Thoracic aorta (tissue), 2 donors: ENCODE measurements at places on chromosomes 4 and X.

DNA sequence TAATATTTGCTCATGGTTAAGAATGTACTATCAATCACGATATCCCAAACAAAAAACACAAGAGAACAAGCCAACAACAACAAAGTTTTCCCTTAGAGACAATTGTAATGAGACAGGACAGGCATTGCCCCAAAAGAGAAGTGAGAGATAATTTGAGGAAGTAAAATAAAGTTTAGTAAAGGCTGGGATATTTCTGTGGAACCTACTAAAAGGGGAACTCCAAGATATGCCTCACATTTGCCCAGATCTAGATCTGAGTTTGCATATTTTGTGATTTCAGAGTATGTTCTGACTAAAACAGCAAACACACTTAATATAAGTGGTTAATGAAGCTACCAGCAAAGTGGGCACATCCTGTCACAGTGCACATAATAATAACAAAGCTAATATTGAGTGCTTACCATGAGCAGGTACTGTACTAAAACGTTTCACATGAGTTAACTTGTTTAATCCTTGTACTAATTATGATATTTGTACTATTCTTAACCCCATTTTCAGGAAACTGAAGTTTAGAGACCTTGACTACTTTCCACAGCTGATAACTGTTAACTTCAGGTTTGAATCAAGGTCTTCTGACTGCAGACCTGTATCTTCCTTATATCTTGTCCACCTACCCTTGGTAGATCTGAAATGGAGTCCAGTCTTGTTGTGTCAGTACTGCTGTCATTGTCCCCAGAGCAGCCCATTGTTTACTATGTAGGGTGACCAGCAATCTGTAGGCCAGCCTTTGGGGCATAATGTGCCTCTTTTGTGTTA is 26.0 kb upstream of the BMP2K start:
- no peak for DNase-seq

GRCh38 chr4:177574446-177574845 is 132.2 kb upstream of the AGA start:
- DNase-seq, result no peak

- no peak for DNase-seq
Observed at GRCh38 chr4:10579648-10580047, 104.9 kb downstream of the CLNK start.

DNA sequence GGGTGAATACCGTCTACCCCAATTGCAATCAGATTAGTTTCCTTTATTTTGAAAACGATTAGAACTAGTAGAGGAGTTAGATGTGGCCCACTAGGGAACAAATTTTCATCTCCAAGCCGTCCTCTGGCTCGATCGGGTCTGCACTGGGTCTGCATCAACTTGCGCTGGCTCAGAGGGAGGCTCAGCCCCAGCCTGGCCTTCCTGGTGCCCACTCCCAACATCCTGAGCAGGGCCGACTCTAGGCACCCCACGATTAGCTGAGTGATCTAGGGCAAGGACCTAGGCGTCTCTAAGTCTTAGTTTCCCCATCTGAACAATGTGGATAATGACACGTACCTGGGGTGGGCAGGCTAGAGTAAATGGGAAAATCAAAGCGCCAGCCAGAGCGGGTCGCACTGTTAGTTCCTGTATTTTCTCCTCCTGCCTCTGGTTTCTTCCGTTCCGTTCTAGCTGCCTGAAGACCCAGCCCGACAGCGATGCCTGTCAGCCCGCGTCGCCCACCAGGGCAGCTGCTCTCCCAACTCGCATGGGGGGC is 7.7 kb upstream of the HAND2 start:
- DNase-seq, result no peak

DNA sequence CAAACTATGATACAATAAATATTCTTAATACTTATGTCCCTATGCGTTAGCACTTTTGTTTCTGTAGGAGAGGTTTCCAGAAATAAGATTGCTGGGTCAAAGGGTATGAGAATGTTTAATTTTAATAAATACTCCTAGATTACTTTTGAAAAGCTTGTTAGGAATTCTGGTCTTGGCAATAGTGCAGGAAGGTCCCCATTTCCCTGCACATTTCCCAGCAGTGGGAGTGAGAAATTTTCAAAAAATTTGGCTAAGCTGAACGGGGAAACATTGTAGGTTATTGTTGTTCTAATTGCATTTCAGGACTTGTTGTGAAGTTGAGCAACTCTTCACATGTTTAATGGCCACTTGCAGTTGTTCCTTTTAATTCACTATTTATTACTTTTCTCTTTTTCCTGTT is 27.1 kb downstream of the IGFBP7 start:
- no peak for DNase-seq

- DNase-seq, result no peak
Observed at GRCh38 chr4:184313058-184313581, 95.4 kb upstream of the ENPP6 start.

- DNase-seq, result no peak
Observed at GRCh38 chr4:140704964-140705363, 51.2 kb downstream of the TBC1D9 start.

DNA sequence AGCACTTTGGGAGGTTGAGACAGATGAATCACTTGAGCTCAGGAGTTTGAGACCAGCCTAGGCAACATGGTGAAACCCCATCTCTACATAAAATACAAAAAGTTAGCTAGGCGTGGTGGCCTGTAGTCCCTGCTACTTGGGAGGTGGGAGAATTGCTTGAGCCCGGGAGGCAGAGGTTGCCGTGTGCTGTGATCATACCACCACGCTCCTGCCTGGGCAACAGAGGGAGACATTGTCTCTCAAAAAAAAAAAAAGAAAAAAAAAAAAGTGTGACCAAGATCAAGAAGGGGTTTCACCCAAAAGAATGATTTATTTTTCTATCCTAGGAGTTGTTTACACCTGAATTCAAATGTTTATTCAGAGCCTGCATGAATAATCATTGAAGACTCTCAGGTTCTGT is 572.4 kb upstream of the GALNT7 start:
- no peak for DNase-seq

GRCh38 chr4:163744861-163745260 is 250.4 kb downstream of the TMA16 start:
- no peak for DNase-seq

GRCh38 chrX:47446971-47447370 is 36.1 kb downstream of the ZNF41 start:
- DNase-seq, result no peak

DNA sequence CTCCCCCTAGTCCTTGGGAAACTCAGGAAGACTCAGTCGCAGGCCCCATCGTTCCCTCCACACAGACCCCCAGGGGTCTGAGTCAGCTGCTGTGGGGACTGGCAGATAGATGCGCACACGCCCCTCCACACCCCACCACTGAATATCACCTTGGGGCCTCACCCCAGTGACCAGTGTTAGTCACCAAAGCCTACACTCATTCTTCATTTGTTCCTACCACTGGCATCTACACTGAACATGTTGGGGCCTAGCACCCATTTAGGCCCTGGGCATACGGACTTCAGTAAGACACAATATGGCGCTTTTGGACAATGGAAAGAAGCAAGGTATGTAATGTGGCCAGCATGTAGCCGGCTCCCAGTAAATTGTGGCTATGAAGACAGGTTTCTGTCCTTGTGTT is 154.1 kb upstream of the PJA1 start:
- no peak for DNase-seq

DNA sequence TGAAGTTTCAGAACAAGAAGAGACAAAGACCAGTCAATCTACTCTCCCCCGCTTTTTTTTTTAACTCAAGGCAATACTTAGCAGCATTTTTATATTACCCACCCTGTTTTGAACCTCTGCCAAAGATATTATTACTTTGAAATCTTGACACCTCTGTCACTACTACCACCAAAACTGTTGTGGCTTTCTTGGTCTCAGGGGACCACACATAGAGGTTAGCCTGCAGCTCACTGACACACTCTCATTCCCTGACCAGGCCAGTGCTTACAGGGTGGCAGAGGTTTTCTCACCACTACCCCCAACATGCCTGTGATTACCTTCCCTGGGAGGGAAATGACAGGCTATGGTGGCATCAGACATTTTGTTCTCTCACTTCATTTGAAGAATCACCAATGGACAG is 137.4 kb upstream of the STIM2 start:
- DNase-seq, result no peak

DNA sequence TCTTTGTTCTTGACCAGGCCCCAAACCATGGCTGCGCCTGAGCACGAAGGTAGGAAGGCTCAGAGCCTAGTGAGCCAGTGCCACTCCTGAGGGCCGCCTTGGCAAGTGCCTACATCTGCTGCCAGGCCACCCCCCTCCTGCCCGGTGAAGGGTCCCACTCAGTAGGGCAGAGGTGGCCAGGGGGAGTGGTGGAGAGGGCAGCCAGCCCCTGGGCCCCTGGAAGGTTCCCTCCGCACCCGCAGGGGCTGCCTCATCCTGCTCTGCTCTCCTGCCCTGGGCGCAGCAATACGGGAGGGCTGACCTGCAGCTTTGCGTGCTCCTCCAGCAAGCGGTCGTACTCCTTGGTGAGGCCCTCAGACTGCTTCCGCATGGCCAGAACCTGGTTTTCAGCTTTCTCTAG is 14.0 kb downstream of the SLC6A8 start:
- DNase-seq, result no peak

DNA sequence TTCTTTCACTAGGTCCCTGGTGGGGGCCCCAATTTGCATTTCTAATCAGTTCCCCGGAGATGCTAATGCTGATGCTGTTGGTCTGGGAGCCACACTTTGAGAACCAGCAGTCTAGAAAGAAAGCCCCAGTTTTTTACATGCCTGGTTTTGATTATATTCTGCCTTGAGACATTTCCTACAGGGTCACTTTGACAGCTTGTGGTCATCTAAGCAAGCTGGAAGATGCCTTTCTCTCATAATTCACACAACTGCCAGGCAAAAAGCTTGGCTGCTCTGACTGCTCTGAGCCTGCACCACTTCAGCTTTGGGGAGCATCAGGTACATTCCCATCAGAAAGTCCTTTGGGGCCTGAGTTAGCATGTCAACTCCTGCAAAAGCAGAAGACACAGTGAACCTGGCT is 5.9 kb upstream of the PLAC1 start:
- DNase-seq, result no peak

GRCh38 chr4:154313004-154313585 is 178.5 kb downstream of the DCHS2 start:
- DNase-seq, result no peak

DNA sequence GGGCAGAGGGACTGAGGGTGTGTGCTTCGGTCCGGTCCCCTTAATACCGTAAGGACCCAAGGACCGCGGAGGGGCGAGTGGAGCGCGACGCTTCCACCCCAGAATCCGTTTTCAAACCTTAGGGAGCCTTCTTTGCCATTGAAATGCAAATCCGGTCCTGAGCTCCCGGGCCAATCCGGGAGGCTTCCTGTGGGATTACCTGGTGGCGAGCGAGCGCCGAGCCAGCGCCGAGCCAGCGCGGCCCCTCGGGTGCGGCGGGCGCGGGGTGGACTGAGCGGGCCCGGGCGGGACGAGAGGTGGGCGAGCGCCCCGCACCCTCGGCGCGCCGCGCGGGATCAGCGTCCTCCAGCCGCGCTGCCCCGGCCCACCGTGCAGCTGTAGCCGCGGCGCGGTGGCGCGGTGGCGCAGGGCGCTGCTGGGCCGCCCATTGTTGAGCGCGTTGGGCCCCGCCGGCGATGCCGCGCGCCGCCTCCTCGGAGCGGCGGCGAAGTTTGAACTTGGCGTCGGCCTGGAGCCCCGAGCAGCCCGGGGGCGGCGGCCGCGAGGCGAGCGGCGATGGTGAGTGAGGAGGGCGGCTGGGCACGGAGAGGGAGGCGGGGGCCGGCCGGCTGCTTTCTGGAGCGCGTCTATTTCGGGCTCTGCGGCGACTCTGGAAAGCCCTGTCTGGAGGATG is 208.7 kb downstream of the SOWAHB start:
- DNase-seq, result no peak

DNA sequence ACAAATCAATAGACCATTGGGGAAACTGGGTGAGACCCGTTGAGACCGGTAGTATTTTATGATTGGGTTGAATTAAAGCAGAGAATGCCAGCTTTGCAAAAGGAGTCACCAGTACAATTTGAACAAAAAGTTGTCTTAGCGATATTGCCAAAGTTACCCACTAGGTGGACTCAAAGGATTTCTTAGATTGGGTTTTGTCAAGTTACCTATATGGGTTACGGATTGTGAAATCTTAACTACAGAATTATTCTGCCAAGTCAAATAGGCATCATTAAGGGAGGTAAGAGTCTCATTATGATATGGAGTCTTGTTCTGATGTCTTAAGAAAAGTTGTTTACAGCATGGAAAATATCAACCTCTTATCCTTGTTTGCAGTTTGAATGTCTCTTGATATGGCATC is 15.0 kb upstream of the CT47A1 start:
- DNase-seq, result no peak

DNA sequence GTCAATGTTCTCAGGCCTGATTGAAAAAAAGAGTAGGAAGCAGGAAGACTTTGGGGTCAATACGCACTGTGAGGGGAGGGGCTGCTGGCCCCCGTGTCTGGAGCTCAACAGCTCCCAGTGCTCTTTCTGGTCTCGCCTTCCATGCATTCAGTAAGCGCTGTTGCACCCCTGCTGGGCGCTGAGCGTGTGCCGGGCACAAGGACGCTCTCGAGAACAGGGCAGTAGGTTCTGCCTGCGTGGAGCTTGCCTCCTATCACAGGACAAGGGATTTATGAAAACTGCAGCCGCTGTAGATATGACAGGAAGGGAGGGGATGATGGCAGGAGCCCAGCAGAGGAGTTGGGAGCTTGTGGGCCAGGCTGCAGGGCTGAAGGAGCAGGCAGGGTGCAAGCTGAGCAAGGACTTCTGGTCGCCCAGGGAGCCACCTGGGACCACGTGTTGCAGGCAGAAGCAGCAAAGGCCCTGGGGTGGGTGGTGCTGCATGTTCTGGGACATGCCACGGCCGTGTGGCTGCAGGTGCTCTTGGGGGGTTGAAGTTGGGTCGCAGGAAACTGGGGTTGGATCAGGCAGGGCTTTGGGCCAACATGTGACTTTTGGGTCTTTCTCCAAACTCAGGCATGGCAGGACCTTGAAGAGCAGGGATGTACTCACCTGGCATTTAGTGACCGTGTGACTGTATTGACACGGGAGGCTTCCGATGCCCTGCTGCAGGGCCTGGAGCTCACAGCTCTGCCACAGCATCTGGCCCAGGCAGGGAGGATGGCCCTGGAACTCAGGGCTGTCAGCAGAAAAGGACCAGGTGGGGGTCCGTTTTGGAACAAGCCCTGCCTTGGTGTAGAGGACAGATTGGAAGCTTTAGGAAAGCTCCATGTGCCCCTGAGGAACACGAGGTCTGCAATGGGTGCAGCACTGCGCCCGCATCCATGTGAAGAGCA is 97.9 kb downstream of the CPZ start:
- no peak for DNase-seq

DNA sequence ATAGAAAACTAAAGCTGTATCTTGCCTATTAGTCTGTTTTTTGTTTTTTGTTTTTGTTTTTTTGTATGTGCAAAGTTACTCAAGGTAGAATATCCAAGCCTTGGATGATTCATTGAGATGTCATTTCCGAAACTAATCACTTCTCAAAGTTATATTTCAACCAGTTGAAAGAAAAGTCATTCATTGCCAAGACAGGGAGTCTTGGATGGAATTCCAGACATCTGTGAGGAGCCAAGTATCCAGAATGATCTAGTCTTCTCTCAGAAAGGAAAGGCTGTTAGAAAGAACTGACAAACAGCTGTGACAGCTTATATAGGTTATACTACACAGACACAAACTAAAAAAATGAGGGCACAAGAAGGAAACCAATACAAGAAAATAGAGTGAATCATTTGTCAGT is 141.1 kb upstream of the NDST3 start:
- DNase-seq, result no peak

GRCh38 chr4:39452153-39452859 is 6.4 kb downstream of the RPL9 start:
- no peak for DNase-seq
